ENCODE measurements at places on chromosomes 12 and 14.
A peak's percentile ranks its signal among the peaks of the same experiment; 100 is the strongest.

DNA sequence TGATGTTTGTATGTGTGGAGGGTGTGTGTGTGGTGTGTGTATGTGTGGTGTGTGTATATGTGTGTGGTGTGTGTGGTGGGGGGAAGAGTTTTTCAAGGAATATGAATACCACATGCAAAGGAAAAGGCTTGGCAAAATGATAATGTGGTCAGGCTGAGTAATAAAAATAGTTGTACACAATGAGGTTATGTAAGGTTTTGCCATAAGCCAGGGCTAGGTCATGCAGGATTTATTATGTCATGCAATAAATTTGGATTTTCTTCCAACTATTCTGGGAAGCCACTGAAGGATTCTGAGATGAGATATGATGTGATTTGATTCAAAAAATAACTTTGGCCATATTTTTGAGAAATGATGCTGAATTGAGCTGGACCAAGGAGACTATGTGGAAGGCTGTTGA, 1191.6 kb upstream of the SEL1L start:
- DNase-seq, result no peak

- DNase-seq, result no peak
These were observed 44.3 kb upstream of the PSMA6 start for GRCh38 chr14:35247777-35248475.

DNA sequence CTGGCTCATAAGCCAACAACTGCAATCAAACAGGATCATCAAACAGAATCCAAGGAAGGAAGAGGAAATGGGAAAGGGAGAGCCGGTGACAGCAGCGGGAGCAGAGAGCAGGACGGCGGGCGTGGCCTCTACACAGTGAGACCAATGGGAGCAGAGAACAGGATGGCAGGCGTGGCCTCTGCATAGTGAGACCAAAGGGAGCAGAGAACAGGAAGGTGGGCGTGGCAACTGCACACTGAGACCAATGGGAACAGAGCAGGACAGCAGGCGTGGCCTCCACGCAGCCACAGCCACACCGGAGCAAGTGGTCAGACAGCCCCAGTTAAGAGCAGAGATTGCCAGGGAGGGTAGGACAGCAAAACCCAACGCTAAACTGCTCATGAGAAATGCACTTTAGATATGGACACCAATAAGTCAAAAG, 16.4 kb downstream of the LRCOL1 start:
- peak; percentile 73 for DNase-seq

GRCh38 chr14:92247947-92248346, 75.0 kb upstream of the SLC24A4 start:
- DNase-seq, result no peak

- DNase-seq, result no peak
These were observed 270.7 kb downstream of the TMEM132C start for GRCh38 chr12:128537668-128538067.

DNA sequence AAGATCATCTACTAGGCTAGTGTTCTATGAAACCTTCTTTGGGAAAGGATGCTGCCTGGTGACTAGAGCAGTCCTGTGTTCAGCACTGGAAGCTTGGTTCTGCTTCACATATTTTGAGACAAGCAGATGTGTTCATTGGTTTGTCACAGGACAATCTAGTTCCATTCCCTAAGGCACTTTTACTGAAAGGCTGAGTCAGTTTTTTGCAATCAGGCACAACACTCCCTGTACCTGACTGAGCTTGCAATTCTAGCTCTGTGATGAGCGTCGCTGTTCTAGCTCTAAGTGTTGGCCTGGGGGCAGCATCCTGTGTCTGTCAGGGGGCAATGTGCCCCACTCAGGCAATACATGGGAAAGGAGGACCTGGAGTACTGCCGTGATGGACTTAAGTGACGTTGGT, 144.4 kb downstream of the CAND1 start:
- DNase-seq, result peak; percentile 7
